ENCODE measurements at places on chromosomes 6 and 20. TPM values are rescaled to one million over a fixed set of nuclear protein-coding genes. Genes with fewer than 3 reads are reported as not detected.

DNA sequence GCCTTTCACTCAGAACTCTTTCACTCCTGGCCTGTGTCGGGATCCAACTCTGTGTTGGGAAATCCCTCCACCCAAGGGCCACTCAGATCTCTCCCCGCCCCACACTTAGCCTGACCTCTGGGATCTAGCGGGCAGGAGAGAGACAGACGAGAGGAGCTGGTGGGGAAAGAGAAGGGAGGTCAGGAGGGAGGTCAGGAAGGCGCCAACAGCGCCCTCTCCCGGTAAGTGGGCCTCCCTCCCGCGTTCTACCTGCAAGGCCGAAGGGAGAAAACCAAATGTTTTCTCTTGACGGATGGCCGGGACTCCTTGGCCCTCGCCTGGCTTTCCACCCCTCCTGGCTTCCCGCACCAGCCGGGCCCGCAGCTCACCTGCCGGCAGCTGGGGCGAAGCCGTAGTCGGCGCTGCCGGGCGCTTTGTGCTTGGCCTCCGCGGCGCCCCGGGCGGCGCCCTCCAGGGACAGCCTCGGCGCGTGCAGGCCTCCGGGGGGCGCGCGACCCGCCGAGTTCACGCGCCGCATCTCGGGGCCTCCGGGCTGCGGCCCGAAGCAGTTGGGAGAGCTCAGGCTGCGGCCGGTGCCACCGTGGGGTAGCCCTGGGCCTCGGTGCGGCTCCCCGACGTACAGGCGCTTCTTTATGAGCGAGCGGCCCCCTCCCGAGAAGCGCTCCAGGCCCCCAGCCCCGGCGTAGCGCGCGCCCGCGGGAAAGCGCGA is 38.2 kb downstream of the C6orf132 start:
- DNase-seq, result no peak

TRAPPC3L gene
- total RNA-seq, result 0.35 TPM

DNA sequence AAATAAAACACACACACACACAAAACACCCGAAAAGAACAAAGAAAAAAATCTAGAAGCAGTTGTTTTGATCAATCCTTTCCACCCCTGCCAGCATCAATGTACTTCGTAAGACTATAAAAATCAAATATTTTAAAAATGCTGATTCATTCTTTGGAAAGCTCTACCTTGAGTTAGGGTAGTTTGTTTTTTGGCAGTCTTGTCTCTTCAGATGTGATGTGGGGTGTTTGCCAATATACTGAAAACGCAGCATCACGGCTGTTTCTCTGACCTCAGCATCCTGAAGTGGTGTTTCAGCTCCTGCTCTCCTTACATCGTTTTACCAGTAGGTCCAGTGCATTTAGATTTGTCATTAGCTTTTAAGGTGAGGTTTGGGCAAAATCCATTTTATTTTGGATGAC is 526.0 kb downstream of the UTRN start:
- DNase-seq, result no peak

DNA sequence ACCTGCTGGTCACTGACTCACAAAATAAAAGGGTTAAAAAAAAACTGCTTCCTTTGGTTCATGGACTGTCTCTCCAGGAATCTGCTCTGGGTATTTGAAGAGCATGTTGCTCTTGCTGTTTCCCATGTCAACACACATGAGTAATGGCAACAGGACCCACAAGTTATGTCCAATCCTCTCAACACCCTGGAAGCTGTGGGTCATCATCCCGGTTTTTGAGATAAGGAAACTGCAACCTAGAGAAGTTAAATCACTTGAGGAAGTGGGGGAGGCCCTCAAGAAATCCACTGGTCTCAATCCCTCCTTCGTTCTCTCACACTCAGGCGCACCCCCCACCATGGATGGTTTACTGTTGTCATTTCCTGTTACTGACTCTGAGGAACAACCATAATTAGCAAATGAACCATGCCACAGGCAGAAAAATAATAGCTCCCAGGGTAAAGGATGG is 12.4 kb downstream of the MAP1LC3A start:
- peak; percentile 33 for DNase-seq

GJA10 gene
- not detected for total RNA-seq

DNA sequence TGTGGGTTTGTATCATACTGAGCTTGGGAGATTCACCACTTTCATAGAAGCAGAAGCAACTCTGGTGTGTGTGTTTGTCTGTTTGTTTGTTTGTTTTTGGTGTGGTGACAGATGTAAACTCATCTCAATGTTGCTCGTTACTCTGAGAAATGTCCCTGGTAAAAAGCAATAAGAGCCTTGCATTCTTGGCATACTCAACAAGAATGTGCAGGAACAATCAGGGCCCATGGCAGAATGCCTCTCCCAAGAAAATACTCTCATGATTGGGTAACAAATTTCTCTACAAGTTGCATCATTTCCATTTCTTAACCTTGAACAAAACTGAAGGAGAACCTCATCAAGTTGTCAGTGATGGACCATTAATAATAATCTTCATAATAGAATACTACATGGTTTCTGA is 43.0 kb upstream of the PKHD1 start:
- peak; percentile 50 for DNase-seq

ZNF335 gene
- total RNA-seq, result 15.2 TPM

Data from myocyte (in vitro differentiated cells).